ENCODE measurements at places on chromosomes 5 and 9.

DNA sequence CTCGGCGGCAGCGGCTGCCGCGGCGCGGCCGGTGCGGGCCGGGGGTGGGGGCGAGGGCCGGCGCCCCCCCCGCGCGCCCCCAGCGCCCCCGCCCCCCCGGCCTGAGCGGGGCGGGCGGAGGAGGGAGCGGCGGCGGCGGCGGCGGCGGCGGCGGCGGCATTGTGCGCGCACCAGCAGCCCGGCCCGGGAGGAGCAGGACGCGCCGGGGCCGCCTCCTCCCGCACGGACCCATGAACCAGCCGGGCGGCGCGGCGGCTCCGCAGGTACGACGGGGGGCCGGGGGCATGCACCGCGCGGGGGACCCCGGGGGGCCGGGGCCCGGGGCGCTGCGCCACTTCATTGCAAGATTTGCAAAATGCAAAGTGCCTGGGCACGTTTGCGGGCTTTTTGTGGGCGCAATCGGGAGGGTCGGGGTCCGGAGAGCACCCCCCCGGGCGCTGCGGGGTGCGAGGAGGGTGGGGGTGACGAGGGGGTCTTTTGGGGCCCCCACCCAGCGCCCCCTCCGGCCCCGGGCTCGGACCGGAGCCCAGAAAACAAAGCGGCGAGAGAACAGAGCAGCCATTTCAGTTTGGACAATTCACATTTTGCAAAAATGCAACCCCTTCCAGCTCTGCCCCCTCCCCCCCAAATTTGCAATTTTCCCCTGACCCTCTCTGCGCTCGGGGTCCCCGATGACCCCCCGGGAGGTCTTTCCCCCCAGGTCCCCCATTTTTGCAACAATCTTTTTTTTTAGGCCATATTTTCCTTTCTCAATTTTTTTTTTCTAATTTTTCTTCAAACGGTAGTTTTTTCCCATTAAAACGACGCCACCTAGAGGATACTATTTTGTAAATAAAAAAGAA, at the start of gene ZNF618:
TSS of gene ZNF618 (plus strand) at position 159 of the 842 bp plus-strand sequence. CDS start at position 231, 72 bp downstream.
- no peak for DNase-seq

DNA sequence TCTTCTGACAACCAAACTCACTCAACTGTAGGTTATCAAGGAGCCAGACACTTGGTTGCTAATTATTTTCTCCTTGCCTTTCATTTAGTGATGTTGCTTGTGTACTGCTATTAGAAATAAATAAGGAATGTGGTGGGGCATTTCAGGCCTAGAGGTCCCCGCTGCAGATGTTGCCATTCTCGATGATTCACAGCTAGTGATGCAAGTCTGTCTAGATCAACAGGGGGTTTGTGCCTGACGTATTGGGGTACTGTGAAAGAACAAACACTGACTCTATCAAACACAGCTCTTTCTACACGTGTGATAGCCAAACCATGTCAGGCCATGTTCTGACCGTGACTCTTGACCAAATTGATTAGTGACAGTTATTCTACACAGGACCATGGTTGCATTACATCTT, 144.7 kb downstream of the OSTF1 start:
- DNase-seq, result no peak

- DNase-seq, result no peak
Observed at GRCh38 chr5:36177715-36178523, 26.0 kb downstream of the SKP2 start.

- DNase-seq, result no peak
Observed at GRCh38 chr5:665541-665955, 27.6 kb downstream of the TPPP start.

- no peak for DNase-seq
Observed at GRCh38 chr9:21528123-21528808, 46.2 kb upstream of the IFNE start.
